ENCODE measurements at places on chromosomes 1 and 21. TPM values are rescaled to one million over a fixed set of nuclear protein-coding genes. Genes with fewer than 3 reads are reported as not detected.
A peak's percentile ranks its signal among the peaks of the same experiment; 100 is the strongest.

- no peak for DNase-seq
Observed at GRCh38 chr1:3245344-3245743, 176.3 kb downstream of the PRDM16 start.

DNA sequence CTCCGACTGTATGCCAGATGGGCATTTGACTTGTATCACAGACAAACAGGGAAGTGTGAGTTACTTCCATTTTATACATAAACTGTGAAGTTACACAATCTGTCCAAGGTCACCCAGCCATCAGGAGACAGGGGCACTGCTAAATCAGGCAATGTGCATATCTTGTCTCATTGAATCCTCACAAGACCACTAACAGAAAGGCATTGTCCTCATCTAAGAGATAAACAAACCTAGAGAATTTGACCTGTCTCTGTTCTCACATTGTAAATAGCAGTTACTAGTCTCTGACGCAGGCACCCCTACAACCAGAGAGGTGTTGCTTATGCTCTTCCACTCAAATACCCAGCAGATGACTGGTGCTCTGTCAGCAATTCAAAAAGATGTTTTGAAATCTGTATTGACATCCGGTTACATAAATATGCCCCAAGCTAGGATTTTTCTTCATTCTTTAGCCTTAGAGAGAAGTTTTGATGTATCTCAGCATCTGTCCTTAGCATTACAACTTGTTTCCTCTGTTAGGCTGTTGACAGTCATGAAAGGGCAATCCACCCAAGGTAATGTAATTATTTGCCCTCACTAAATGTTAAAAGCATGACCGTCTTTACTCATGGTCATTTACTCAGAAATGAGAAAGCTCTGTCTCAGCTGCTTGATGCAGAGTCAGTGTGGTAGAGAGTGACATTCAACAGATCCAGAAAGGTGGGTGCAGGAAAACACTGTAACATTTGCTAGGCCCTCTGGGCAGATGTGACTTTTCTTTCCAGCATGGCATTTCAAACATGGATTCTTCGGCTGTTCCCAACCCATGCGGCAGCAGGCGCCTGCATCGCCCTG is 51.9 kb upstream of the ZNF326 start:
- no peak for DNase-seq

The LYPD8 gene
- not detected for total RNA-seq

The TNFRSF18 gene
- total RNA-seq: 126 TPM

The FMO5 gene
- 0.16 TPM for total RNA-seq

- DNase-seq: peak; percentile 83
Observed at GRCh38 chr1:168408884-168409283, 128.2 kb downstream of the TBX19 start.

The GPR37L1 gene
- not detected for total RNA-seq

Measured in activated CD8-positive, alpha-beta T cell treated with anti-CD3 and anti-CD28 coated beads for 36 hours (primary cell).